ENCODE measurements at places on chromosomes 11 and 22.

DNA sequence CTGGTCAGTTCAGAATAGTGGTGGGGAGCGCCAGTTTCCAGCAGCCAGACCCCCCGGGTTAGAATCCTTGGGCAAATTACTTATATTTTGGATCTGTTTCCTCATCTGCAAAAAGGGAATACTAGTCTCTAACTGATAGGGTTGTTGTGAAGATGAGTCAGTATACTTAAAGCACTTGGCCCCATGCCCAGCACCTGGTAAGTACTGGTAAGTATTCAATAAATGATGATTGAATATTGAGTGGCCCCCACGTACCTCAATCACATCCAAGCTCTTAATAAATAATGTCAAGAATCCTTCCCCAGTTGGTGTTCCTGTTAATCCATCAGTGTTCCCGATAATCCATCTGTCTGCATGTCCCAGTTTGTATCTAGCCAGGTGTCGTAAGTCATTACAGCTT, 12.1 kb downstream of the ACP2 start:
- no peak for DNase-seq

DNA sequence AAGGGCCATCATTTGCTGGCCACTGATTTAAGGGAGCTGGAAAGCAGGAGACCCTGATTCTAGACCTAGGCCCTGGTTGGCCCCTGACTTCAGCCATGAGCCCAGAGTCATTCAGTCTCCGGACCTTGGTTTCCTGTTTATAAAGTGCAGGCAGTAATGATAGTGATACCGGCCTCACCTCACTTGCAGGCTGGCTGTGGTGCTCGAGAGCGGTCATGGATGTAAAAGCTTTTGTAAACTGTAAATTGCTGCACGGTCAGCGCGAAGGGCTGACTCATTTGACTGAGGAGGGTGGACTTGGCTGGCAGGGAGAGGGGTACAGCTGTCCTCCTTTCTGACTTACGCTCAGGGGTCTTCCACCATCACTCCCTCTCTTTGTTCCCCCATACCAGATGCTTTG, 37.4 kb downstream of the FBLN1 start:
- no peak for DNase-seq

GRCh38 chr11:117891362-117891761, 14.9 kb upstream of the FXYD6 start:
- no peak for DNase-seq

- DNase-seq = no peak
Observed at GRCh38 chr11:46142561-46142960, 21.3 kb upstream of the PHF21A start.

DNA sequence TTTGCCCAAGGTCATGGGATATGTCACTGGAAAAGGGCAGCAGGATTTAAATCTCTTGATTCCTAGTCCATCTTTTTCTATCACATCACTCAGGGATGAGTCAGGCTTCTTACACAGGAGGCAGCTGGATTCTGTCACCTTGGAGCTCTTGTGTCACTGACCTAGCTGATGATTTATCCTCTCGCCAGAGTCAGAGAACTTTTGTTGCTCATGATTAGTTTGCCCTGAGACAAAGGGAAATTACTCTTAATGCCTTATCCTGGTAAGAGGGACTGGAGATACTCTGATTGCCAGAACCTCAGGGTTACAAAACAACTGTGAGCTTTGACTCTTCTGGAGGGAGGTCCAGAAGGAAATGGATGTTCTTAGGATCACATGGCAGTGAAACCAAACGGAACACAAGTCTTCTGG, 10.1 kb downstream of the COA4 start:
- no peak for DNase-seq

GRCh38 chr11:68402355-68403031, 58.1 kb upstream of the PPP6R3 start:
- no peak for DNase-seq

DNA sequence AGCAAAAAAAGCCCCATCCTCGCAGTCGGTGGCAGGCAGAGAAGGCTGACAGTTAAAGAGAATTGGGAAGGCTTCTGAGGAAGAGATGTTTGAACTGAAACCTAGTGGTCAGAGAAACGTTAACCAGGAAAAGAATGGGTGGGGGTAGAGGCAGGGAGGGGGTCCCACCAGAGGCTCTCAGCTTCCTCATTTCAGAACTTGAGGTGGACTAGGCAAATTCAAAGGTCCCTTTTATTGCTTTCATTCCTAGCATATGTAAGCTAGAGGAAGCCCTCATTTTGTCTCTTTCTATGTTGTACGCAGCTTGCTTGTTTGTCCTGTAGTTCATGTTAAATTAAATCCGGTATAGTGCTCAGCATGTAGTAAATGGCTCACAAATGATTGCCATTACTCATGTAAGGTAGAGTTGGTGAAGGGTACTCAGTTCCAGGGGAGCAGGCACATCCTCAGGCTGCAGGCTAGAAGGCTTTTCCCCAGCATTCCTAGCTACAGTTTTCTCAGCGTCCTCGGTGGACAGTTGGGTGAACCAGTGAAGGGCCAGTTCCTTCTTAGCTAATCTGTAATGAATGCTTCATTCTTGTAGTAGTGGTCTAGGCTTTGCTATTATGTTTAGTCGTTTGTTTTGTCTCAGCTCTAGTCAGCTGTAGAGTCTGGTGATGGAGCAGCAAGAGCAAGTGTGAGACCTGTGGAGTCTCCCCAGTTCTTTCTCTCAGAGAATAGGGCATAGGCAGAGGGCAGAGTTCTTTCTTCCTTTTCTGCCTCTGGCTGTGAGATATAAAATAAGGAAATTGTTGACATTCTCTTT, 58.6 kb downstream of the UVRAG start:
- no peak for DNase-seq

DNA sequence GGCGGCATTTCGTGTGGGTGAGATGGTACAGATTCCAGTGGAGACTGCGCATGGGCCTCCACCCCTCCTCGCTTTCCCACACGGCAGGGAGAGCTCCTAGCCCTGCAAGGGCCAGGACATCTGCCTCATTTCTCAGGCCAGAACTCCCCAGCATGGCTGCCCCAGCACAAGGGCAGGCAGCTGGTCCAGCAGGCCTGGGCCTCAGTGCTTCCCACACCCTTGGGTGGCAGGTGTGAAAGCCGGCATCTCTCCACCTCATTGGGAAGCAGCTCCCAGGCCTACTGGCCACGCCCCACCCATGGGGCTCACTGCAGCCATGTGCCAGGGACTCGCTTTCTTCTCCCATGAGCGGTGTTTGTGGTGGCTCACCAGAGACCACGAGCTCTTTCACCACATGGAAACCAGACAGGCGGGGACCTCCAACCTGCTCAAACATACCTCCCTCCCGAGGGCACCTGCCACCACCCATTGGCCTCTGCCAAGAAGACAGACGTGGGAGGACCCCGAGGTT, 79.1 kb downstream of the NAT10 start:
- DNase-seq = no peak

GRCh38 chr22:40726514-40726913, 47.2 kb downstream of the MCHR1 start:
- DNase-seq = no peak

DNA sequence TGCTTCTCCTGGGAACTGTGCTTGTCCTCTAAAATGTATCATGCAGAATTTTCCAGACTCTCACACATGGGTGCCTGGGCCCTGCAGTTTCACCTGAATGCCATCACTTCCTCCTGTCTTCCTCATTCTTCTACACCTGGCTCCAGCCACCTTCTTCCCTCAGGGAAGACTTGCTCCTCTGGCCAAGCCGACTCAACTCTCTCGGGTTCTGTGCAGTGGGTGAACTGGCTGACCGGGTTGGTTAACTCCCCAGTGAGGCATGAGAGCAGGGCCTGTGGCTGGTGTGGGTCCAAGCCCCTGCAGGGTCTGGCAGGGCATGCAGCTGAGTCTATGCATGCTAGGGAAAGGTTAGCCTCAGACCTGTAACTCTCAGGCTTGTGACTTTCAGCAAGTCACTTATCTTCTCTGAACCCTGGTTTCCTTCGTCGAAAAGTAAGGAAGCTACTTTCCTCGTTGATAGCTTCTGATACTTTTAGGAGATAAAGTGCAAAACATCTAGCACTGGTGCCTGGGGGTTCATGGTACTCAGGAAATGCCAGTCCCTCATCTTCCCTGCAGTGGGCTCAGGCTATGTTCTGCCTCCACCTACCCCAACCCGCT, 11.9 kb downstream of the CD82 start:
- no peak for DNase-seq

- DNase-seq = no peak
Observed at GRCh38 chr11:108854346-108854745, 189.5 kb downstream of the DDX10 start.

GRCh38 chr11:78070621-78071020, 7.0 kb downstream of the THRSP start:
- DNase-seq = no peak

GRCh38 chr22:37282385-37282677, at the start of gene CYTH4:
CYTH4 (plus strand) TSS chr22:37282508; CDS start chr22:37282570, 62 bp downstream.
- no peak for DNase-seq

DNA sequence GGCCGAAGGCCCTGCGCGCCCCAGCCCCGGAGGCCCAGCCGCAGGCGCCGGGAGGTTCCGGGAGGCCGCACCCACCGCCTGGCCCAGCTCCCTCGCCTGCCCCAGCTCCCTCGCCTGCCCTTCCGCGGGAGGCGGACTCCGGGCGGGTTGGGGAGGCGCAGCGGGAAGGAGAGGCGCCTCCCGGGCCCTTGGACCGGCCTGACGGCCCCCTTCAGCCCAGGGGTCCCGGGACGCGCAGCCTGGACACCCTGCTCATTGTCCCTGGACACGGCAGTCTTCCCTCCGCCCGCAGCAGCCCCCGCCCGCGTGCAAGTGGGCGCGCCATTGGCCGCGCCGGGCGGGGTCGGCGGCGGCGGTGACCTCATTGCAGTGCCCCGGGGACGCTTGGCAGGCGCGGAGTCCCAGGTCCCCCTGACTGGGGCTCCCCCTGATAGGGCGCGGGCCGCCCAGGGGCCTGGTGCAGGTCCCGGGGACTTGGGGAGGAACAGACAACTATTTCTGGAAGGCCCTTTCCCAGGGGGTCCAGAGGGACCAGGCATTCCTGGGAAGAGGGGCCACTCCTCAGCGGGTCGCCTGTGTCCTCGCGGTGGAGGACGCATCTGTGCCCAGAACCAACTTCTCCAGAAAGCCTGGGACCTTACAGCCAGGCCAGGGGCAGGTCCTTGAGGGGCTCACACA, 501 bp downstream of the CD151 start:
- DNase-seq = no peak

- no peak for DNase-seq
Observed at GRCh38 chr11:128302425-128303186, 284.8 kb downstream of the ETS1 start.

- no peak for DNase-seq
Observed at GRCh38 chr11:76773921-76774361, 9.2 kb upstream of the TSKU start.

DNA sequence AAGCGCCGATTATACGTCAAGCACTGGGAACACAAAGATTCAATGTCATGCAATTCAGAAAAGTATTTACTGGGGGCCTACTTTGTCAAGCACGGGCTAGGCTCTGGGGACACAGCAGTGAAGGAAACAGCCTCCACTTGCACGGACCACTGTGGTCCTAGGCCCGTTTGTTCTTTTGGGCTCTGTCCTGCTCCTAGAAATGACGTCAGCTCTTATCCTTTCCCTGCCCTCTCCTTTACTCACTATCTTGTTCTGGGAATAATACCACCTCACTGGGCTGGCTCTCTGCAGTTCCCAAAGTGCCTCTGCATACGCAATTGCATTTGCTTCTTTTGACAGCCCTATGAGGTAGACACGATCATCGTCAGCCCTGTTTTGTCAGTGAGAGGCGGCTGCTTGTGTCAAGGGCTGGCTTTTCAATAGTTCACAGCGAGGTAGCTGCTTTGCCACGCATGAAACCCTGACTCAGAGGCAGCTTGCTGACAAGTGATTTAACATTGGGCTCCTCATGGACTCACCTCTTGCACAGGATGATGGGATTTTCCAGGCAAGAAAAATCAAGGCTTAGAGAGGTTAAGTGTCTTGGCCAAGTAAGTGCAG, 22.9 kb upstream of the IGSF22 start:
- no peak for DNase-seq

DNA sequence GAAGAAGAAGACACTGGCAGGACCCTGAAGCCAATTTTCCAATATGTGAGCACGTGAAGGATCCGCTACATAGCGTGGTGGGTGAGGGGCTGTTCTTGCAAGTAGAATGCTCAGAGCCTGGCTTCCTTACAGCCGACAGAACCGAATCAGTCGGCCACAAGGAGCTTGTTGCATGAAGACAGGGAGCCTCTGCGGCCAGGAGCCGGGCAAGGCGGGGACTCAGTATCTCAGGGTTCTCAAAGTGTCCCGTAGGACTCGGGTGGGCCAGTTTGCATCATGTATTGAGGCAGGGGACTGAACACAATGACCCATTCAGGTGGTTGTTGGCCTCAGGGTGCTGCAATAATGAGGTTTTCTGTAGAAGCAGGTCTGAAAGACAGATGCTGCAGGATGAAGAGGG, 289.5 kb downstream of the NTM start:
- DNase-seq = no peak

GRCh38 chr11:61930933-61931332, 13.6 kb upstream of the RAB3IL1 start:
- no peak for DNase-seq

GRCh38 chr11:88619656-88620385, 282.3 kb upstream of the CTSC start:
- DNase-seq = no peak

- no peak for DNase-seq
Observed at GRCh38 chr11:10023212-10023611, 270.8 kb downstream of the SBF2 start.

- DNase-seq = no peak
Observed at GRCh38 chr11:109853156-109853776, 239.9 kb upstream of the ZC3H12C start.

DNA sequence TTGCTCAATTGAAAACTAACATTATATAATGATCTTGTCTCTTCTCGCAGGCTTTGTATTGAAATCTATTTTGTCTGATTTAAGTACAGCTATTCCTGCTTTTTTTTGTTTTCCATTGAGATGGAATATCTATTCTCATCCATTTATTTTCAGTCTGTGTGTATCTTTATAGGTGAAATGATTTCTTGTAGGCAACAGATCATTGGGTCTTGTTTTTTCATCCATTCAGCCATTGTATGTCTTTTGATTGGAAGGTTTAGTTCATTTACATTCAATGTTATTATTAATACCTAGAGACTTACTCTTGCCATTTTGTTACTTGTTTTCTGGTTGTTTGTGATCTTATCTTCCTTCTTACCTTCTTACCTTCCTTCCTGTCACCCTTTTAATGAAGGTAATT, 77.8 kb upstream of the TRPC6 start:
- DNase-seq = no peak

GRCh38 chr22:20852076-20852475, 6.5 kb downstream of the PI4KA start:
- no peak for DNase-seq

GRCh38 chr11:78659326-78660270, 84.9 kb upstream of the NARS2 start:
- no peak for DNase-seq

GRCh38 chr11:120562806-120563425, 51.4 kb downstream of the GRIK4 start:
- DNase-seq = no peak

- DNase-seq = no peak
Observed at GRCh38 chr11:9285850-9286587, 20.9 kb upstream of the DENND5A start.

DNA sequence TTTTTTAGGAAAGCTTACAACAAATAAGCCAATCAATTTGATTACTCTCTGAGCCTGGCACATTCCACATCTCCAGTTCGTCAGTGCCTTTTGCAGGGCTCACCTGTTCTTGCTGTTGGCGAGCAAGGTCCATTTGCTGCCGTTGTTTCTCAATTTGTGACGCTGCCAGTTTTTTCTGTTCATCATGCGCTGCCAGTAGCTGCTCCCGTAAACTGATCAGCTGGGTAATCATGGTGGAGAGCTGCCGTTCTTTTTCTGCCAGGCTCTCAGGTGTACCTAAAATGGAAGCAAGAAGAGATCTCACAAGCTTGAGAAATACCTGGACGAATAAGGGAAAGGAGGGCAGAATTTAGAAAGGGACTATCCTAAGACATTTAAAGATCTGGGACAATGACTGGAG, 169.7 kb downstream of the SOX6 start:
- no peak for DNase-seq
